ENCODE measurements at places on chromosomes 6 and 20.

DNA sequence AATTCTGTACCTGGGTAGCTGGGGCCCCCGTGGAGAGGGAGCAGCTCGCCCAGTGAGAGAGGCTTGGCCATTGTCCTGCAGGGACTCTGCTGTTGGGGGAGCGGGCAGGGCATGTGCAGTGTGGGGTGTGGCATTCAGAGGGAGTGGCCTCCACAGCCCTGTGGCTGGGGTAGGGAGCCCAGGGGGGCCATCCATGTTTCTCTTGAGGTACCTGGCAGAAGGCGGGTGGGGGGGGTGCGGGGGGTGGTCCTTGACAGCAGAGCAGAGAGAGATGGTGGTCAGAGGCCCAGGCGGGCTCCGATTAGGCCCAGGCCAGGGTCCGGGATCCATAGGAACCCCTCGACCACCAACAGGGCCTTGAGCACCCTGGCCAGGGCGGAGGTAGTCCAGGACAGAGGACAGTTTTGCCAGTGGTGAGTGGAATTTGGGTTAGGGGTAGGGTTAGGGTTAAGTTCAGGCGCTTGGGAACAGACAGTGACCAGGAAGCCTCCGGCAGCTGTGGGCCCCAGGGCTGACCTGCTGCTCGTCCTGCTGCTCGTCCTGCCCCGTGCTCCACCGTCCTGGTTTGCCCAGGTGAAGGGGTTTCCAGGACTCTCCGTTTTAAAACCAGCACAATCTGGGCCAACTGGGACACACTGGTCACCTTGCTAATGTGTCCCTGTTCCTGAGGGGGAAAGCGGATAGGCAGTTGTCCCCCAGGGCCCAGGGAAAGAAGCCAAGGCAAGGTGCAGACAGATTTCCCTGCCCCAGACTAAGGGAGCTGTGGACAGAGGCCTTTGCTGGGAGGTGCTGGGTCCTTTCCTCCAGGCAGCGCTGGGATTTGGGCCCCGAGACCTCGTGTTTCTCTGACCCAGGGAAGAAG is 24.8 kb upstream of the MYT1 start:
- DNase-seq, result no peak

- DNase-seq, result no peak
Observed at GRCh38 chr6:108838101-108838717, 10.0 kb upstream of the ARMC2 start.

GRCh38 chr6:70072540-70073179 is 206.3 kb downstream of the COL19A1 start:
- DNase-seq, result no peak

GRCh38 chr6:137764464-137764863 is 102.6 kb upstream of the TNFAIP3 start:
- no peak for DNase-seq

- no peak for DNase-seq
Observed at GRCh38 chr6:333379-334002, 41.2 kb downstream of the DUSP22 start.

DNA sequence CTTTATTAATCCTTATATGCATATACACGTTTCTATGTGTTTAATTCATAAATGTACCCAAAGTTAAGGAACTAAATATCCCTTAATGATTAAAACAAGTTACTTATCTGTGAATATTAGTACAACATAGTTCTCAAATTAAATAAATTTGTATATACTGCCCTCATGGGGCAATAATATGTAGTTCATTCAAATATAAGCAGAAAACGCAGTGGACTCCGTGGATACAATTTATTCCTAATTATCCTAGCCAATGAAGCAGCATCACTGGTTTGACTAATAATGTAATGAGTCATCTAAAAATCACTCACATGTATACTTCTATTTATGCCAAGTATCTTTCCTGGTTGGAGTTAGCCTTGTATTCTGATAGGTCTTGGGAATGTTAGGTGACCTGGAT is 111.6 kb downstream of the TBC1D32 start:
- no peak for DNase-seq

DNA sequence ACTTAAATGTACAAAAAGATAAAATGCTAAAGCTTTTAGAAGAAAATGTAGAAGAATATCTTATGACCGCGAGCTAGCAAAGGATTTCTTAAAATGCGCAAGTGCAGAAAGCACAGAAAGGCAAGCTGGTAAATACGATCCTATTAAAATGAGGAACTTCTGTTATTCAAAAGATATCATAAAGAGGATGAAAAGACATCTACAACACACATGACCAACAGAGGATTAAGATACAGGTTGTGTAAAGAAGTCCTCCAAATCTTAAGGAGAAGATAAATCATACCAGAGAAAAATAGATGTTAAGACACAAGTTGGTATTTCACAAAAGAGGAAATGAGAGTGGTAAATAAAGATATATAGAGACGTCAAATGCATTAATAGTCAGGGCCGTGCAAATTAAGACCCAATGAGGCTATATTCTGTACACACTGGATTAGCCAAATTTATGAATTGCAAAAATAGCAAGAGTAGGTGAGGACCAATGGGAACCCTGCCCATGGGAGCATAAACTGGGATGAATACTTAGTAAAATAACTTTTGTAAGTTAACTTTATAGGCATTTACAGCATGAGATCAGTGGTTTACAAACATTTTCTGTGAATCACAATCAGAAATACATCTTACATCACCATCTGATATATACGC is 23.0 kb downstream of the APCDD1L start:
- DNase-seq, result no peak

GRCh38 chr6:106702451-106703110 is 73.2 kb downstream of the QRSL1 start:
- DNase-seq, result no peak

- no peak for DNase-seq
Observed at GRCh38 chr20:47088335-47088734, 193.7 kb downstream of the EYA2 start.

Measured in NCI-H1930 (cell line).